Mesenteric fat pad (tissue), 1 donor: ENCODE measurements at places on chromosomes 3 and 15.

GRCh38 chr3:195087328-195087727, 183.6 kb downstream of the XXYLT1 start:
- peak; percentile 64 for DNase-seq

GRCh38 chr15:38427380-38427779, 26.5 kb upstream of the FAM98B start:
- no peak for DNase-seq

DNA sequence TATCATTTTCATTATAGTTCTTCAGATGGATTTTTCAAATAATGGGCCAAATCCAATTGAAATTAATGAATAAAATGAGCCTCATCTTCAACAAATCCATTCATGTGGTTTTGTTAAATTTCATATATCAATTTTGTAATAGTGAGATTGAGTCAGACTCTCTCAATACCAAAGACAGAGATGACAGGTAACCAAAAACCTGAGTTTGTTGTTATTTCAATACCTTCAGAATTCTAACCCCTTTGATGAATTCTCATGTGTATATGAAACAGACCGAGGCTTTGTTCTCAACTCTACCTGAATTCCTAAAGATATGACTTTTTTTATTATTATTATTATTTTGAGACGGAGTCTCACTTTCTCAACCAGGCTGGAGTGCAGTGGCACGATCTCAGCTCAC, 92.8 kb downstream of the FOXP1 start:
- no peak for DNase-seq

- no peak for DNase-seq
These were observed 212.0 kb downstream of the XXYLT1 start for GRCh38 chr3:195059006-195059350.

GRCh38 chr15:74630284-74631086, 14.8 kb downstream of the CLK3 start:
- no peak for DNase-seq

- no peak for DNase-seq
These were observed 3.4 kb upstream of the TRAIP start for GRCh38 chr3:49859576-49860305.

DNA sequence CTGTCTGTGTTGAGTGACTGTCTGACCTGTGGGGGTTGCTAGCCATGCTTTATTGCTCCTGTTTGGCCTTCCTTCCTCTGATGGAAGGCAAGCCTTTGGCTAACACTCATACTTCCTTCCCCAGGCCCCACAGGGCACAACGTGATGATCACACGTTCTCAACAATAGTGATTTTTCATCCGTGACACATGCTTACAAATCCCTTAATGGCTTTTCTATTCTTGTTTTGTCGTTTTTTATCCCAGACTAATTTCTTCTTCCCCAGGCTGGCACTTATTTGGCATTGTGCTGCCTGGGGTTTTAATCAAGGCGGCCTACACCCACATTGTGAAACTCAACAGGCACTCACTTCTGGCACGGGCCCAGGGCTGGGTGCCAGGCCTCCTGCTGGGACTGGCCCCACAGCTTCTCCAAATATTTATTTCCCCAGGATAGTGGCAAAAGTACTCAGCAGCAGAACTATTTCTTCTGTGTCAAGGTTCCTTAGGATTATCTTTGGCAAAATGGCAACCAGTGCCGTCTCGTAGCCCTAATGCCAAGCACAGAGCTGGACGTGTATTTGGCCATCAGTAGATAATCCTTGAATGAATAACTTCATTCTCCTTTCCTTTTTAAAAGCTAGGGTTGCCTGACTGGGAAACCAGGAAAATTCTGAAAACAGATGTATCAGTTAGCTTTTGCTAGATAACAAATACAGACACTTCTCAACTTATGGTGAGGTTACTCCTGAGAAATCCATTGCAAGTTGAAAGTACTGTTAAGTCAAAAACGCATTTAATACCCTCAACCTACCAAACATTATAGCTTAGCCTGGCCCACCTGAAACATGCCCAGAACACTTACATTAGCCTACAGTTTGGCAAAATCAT, 30.6 kb downstream of the CMTM7 start:
- peak; percentile 92 for DNase-seq
